ENCODE measurements at places on chromosomes 6 and 20.

GRCh38 chr6:113873043-113873667, 16.0 kb downstream of the MARCKS start:
- DNase-seq, result no peak

GRCh38 chr20:64011366-64011779, 24.6 kb upstream of the C20orf204 start:
- no peak for DNase-seq

DNA sequence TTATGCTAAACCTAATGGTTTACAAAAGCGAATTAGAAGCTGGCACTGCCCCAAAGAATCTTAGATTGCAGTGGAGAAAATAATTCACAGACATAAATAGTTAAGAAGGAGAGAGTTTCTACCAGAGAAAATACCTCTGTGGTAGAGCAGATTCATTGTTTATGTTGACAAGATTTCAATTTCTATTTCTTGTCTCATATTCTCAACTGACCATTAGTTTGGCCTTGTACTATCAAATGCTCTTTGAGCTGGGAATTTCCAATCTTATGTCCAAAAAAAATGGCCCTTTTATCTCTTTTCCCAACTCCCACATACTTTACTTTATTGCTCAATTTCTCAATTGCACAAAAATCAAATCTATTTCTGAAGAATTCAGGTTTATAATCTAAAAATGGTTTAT, 804.1 kb upstream of the CITED2 start:
- peak; percentile 42 for DNase-seq

DNA sequence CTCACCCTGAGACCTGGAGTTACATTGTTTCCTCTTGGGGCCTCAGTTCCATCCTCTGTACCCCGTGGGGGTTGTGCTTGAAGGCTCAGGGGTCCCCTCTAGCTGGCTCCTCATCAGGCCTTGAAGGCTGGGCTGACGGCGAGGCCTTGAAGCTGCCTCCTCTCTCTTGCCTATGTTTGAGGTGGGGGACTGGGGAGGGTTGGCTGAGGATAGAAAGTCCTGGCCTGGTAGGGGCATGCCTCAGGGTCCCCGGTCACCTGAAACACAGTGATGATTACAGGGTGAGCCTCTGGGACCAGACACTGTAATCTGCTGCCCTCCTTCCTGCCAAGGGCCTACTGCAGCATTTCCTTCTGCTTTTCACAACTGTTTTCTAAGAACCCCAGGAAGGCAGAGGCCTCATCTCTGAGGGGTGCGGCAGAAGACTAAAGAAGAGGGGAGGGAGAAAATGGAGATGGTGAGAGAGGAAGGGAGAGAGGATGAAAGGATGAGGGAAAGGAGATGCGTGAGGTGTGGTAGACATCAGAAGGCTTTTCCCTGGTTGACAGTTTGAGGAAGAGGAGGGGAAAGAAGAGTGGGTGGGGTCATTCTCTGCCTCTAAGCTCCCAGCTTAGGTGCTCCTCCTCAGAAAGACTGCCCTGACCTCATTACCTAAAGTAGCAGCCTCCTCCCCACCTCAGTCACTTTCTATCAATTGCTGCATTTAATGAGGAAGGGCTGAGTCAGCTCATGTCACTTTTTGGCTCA, 29.7 kb downstream of the VEGFA start:
- no peak for DNase-seq

DNA sequence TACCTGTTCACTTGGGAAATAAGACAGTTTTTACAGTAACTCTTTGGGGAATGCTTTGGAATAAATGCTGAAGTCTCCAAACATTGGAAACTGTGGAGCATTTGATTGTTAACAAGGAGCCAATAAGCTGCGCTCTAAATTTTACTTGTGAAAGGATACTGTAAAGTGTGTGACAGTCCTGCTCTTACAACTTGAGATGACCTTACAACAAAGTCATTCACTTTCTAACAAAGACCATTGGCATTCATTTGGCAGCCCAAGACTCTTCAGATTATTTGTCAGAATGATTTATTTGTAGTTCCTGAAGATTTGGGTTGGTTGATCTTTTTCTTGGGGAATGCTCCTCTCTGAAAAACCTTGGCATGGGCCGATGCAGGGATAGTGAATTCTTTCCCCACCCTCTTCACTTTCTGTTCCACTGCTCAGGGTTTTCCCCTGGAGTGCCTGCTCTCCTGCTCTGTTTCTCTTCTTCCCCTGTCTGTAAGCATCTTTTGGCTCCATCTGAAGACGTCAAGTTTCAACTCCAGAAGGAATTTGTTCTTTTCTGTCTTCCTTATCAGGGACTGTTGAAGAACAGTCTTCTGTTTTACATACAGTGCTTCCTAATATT, 116.4 kb downstream of the AKAP7 start:
- no peak for DNase-seq

- no peak for DNase-seq
Measured at GRCh38 chr20:15113144-15113773, 775.8 kb upstream of the FLRT3 start.
